ENCODE measurements at places on chromosomes 12 and 14. TPM values are rescaled to one million over a fixed set of nuclear protein-coding genes. Genes with fewer than 3 reads are reported as not detected.

GRCh38 chr14:72932893-72933292 lies 6.6 kb downstream of the DCAF4 start:
- no peak for DNase-seq

DNA sequence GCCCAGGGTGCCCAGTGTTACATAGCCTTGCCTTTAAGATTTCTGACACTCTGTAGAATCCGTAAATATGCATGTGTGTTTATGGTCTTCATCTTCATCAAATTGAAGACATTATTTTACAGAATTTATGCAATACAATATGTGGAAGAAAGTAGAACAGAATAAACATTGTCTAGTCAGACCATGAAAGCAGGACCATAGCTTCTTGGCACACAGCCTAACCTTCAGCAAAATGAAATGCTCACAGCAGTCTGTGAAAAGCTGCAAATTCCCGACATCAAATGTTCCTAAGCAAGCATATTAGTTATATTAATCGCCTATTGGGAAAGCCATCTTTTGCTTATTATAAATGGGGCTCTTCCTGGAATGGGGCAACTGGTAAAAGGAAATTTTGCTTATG lies 111.3 kb upstream of the GARIN2 start:
- DNase-seq: no peak

- DNase-seq: no peak
Observed at GRCh38 chr12:115708801-115709200, 568.7 kb downstream of the MED13L start.

Gene KRT85
- under 0.01 TPM for total RNA-seq

Gene SPIC
- total RNA-seq: not detected

Gene RIPK3
- 3.9 TPM for total RNA-seq

Gene C14orf39
- total RNA-seq: 0.26 TPM

Data from pulmonary artery endothelial cell (primary cell).